Mesothelial cell of epicardium (in vitro differentiated cells): ENCODE measurements at places on chromosomes 7 and 10. TPM values are rescaled to one million over a fixed set of nuclear protein-coding genes. Genes with fewer than 3 reads are reported as not detected.

Gene UNCX
- total RNA-seq, result not detected in 3 replicates

Gene NCF1
- 0.27 to 0.47 TPM in 2 of 3 replicates, not detected in the other for total RNA-seq

Gene ENTPD1
- 1.1 to 1.5 TPM (median 1.2 TPM) in 3 replicates for total RNA-seq

Gene CNPY4
- total RNA-seq, result 26.1 to 27.9 TPM (median 27.4 TPM) in 3 replicates

Gene PRLHR
- not detected in 3 replicates for total RNA-seq

Gene RAPGEF5
- 5.4 to 6.1 TPM (median 5.7 TPM) in 3 replicates for total RNA-seq

Gene CDC14C
- total RNA-seq, result 0.07 to 0.11 TPM in 2 of 3 replicates, not detected in the other

Gene LRRC61
- 3.3 to 4.0 TPM (median 3.4 TPM) in 3 replicates for total RNA-seq

Gene ZNF117
- total RNA-seq, result 38.3 to 42.5 TPM (median 42.3 TPM) in 3 replicates
